AG09319 (cell line): ENCODE measurements at places on chromosomes 13 and 19.

DNA sequence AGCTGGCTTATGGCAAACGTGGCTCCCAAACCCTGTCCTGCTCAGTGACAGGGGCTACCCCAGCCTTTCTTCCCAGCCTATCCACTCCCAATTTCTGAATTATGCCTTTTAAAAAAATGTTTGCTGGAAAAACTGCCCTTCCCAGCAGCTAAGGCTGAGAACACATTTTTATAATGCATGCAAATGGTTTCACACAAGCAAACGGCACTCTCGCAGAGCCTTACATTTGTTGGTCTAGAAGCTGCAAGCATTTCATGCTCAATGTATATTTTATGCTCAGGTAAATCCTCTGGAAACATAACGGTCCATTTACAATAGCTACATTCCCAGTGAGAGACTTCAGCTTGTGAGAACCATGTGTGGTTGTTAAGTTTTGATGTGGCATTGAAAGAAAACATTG is 61.4 kb downstream of the SLC7A1 start:
- DNase-seq: no peak

DNA sequence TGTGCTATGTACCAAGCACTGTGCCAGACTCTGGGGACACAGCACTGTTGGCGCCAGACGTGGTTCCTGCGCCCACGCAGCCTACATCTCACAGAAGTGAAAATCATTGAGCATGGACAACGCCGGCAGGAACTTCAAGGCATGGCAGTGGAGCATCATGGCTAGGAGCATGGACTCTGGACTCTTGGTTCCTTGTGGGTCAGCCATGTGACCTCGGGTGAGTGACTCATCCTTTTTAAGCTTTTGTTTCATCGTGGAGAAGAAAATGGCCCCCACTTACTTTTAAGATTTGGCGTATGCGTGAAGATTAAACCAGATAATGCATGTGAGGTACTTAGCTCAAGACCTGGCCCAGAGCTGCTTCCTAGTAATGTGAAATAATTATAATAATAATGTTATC is 988.5 kb downstream of the UQCRFS1 start:
- no peak for DNase-seq

- no peak for DNase-seq
These were observed 109.7 kb upstream of the MCF2L start for GRCh38 chr13:112859128-112859816.

DNA sequence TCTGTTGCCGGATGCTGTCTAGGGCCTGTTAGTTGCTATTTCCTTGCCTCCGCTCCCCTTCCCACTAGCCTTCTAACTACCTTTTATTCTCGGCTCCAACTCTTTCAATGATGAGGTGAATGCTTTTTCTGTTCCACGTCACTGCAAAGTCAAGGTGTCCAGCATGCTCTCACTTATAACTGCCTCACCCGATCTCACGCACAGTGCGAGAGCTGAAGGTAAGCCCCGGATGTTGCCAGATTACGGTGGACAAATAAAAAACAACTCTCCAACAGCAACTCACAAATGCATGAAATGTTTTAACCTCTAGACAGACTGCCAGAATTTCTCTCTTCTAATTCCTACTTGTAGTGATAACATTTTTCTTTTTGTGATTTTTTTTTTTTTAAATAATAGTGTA is 169.9 kb downstream of the STK24 start:
- DNase-seq: no peak

GRCh38 chr13:72390909-72391308 is 336.5 kb downstream of the MZT1 start:
- DNase-seq: no peak
